A673 (cell line): ENCODE measurements at places on chromosomes 13 and 19. TPM values are rescaled to one million over a fixed set of nuclear protein-coding genes. Genes with fewer than 3 reads are reported as not detected.

Gene LILRA1
- total RNA-seq, result not detected in 2 replicates

Gene BEST2
- 0.13 TPM in 1 of 2 replicates, not detected in the other for total RNA-seq

Gene SLC1A6
- total RNA-seq, result 0.26 TPM in 1 of 2 replicates, not detected in the other

Gene GADD45GIP1
- total RNA-seq, result 61.1 and 67.5 TPM in 2 replicates

Gene ZNF552
- total RNA-seq, result 5.4 and 10.6 TPM in 2 replicates

Gene DHX34
- total RNA-seq, result 24.5 and 29.6 TPM in 2 replicates

Gene ZNF709
- 3.6 and 5.1 TPM in 2 replicates for total RNA-seq

Gene ZNF208
- total RNA-seq, result not detected in 2 replicates

Gene PRSS57
- not detected in 2 replicates for total RNA-seq

Gene SCN1B
- 2.0 and 2.3 TPM in 2 replicates for total RNA-seq

Gene PNMA8A
- total RNA-seq, result 12.8 and 15.9 TPM in 2 replicates

Gene INSL3
- total RNA-seq, result not detected in 2 replicates

Gene CASP14
- not detected in 2 replicates for total RNA-seq

Gene SLC1A5
- 283 and 295 TPM in 2 replicates for total RNA-seq

Gene TNFSF13B
- total RNA-seq, result 9.2 and 11.2 TPM in 2 replicates

Gene ZNF460
- total RNA-seq, result 53.3 and 58.4 TPM in 2 replicates

Gene CALR3
- not detected in 2 replicates for total RNA-seq

Gene IFNL4
- not detected in 2 replicates for total RNA-seq

Gene FCAR
- total RNA-seq, result not detected in 2 replicates

Gene HSPB6
- 0.50 TPM in 1 of 2 replicates, not detected in the other for total RNA-seq

Gene ZNF544
- total RNA-seq, result 44.8 and 50.5 TPM in 2 replicates

Gene LGALS14
- not detected in 2 replicates for total RNA-seq

Gene RNASEH2A
- 97.7 and 99.7 TPM in 2 replicates for total RNA-seq

Gene UQCRFS1
- total RNA-seq, result 47.3 and 48.8 TPM in 2 replicates

Gene ZNF345
- total RNA-seq, result 2.8 and 4.1 TPM in 2 replicates

Gene TRIP10
- 70.2 and 79.2 TPM in 2 replicates for total RNA-seq

Gene SIGLEC5
- total RNA-seq, result not detected in 2 replicates

Gene ANKRD24
- 10.9 and 12.2 TPM in 2 replicates for total RNA-seq

Gene DLL3
- 0.69 and 0.96 TPM in 2 replicates for total RNA-seq

Gene CEACAM21
- total RNA-seq, result 4.3 and 6.1 TPM in 2 replicates

Gene CD70
- 2.0 and 3.8 TPM in 2 replicates for total RNA-seq

Gene SLC27A5
- 24.1 and 24.9 TPM in 2 replicates for total RNA-seq

Gene JOSD2
- 26.8 and 31.9 TPM in 2 replicates for total RNA-seq

Gene WDR87
- not detected in 2 replicates for total RNA-seq

Gene GPC6
- 23.3 and 23.4 TPM in 2 replicates for total RNA-seq

Gene PSG7
- total RNA-seq, result not detected in 2 replicates

Gene TSC22D1
- total RNA-seq, result 37.2 and 40.4 TPM in 2 replicates

Gene TMC4
- total RNA-seq, result 0.58 and 0.96 TPM in 2 replicates

Gene COQ8B
- 34.1 and 38.8 TPM in 2 replicates for total RNA-seq
